Aorta (tissue), 5 donors: ENCODE measurements at places on chromosomes 2 and 18. TPM values are rescaled to one million over a fixed set of nuclear protein-coding genes. Genes with fewer than 3 reads are reported as not detected.

Gene PJVK
- 8.4 TPM for total RNA-seq

Gene ANKRD30B
- total RNA-seq, result not detected

Gene HOXD11
- not detected for total RNA-seq

Gene CTLA4
- total RNA-seq, result 1.8 TPM

Gene SCN3A
- 19.3 TPM for total RNA-seq

Gene PPM1B
- total RNA-seq, result 75.6 TPM

Gene PDE11A
- 0.78 TPM for total RNA-seq

DNA sequence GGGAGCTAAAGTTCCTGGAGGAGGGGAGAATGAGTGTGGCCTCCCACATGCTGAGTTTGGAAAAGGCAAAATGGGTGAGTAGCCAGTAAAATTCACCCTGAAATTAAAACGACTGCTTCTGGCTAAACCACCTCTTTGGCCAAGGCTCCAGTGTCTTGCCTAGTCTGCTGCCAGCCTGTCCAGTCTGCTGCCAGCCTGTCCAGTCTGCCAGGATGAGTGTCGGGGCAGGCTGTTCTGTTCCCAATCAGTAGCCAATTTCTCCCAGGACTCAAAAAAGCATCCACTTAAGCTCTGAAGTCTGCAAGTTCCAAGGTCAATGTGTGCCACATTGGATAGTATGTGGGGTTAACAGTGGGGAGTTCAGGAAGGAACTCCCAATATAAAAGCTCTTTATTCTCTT is 134.6 kb upstream of the KLHL29 start:
- H3K4me1 ChIP-seq, result peaks cover 3% of the 10 kb centered on the region
- no peak for DNase-seq
- H3K27ac ChIP-seq, result no peak overlapping the region

GRCh38 chr18:7414459-7414858 is 152.7 kb upstream of the PTPRM start:
- no peaks in the 10 kb centered on the region for H3K4me1 ChIP-seq
- no peaks in the 10 kb centered on the region for H3K36me3 ChIP-seq
- no peak overlapping the region for H3K4me3 ChIP-seq
- H3K27ac ChIP-seq, result no peak overlapping the region
- no peaks in the 10 kb centered on the region for H3K27me3 ChIP-seq
- no peak for DNase-seq

GRCh38 chr2:95165030-95165370 is 609 bp upstream of the ZNF2 start:
- no peaks in the 10 kb centered on the region for H3K27me3 ChIP-seq
- H3K4me3 ChIP-seq, result peak overlapping the region; percentile 97
- no peaks in the 10 kb centered on the region for H3K36me3 ChIP-seq
- H3K27ac ChIP-seq, result peak overlapping the region; percentile 94
- no peak for DNase-seq
- no peaks in the 10 kb centered on the region for H3K4me1 ChIP-seq

- H3K4me1 ChIP-seq, result no peaks in the 10 kb centered on the region
- DNase-seq, result no peak
- H3K27ac ChIP-seq, result no peak overlapping the region
- no peak overlapping the region for H3K4me3 ChIP-seq
Observed at GRCh38 chr18:70994116-70994515, 705.3 kb downstream of the SOCS6 start.

GRCh38 chr2:38433607-38433975 is 56.5 kb upstream of the ATL2 start:
- no peak overlapping the region for H3K27ac ChIP-seq
- no peak for DNase-seq
- H3K27me3 ChIP-seq, result no peaks in the 10 kb centered on the region
- H3K36me3 ChIP-seq, result no peaks in the 10 kb centered on the region
- peaks cover 2% of the 10 kb centered on the region for H3K4me1 ChIP-seq
- no peak overlapping the region for H3K4me3 ChIP-seq

GRCh38 chr2:53438100-53438499 is 329.5 kb upstream of the CHAC2 start:
- no peaks in the 10 kb centered on the region for H3K27me3 ChIP-seq
- no peaks in the 10 kb centered on the region for H3K4me1 ChIP-seq
- no peak overlapping the region for H3K4me3 ChIP-seq
- no peak for DNase-seq
- H3K27ac ChIP-seq, result no peak overlapping the region
- no peaks in the 10 kb centered on the region for H3K36me3 ChIP-seq

DNA sequence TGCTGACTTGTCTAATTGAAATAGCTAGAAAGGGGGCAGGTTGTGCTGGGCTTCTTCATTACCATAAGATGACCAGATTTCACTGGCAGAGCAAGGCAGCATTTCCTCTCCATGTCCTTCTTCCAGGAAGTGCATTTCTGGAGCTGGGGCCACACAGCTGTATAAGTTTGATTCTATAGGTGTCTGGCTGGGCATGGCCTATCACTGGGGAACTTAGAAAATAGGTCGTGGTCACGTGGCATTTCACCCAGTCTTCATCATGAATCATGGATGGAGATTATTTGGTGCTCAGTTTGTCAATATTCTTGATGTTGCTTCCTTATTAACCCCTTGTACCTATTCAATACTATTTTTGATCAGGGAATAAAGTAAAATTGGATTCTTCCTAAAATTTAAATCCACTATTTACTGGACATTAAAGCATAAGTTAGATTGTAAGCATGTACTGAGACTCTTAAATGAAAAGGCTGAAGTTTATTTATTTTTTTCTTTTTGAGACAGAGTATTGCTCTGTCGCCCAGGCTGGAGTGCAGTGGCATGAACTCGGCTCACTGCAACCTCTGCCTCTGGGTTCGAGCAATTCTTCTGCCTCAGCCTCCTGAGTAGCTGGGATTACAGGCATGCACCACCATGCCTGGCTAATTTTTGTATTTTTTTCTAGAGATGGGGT is 49.5 kb upstream of the TMEM87B start:
- no peaks in the 10 kb centered on the region for H3K27me3 ChIP-seq
- no peak overlapping the region for H3K4me3 ChIP-seq
- peaks cover 5% of the 10 kb centered on the region for H3K36me3 ChIP-seq
- H3K27ac ChIP-seq, result no peak overlapping the region
- no peak for DNase-seq
- no peaks in the 10 kb centered on the region for H3K4me1 ChIP-seq

GRCh38 chr2:74789271-74789670 is 44.7 kb upstream of the HK2 start:
- no peaks in the 10 kb centered on the region for H3K4me1 ChIP-seq
- H3K27me3 ChIP-seq, result no peaks in the 10 kb centered on the region
- no peak overlapping the region for H3K27ac ChIP-seq
- DNase-seq, result no peak
- no peaks in the 10 kb centered on the region for H3K36me3 ChIP-seq

GRCh38 chr2:224175538-224175937 is 136.5 kb upstream of the SERPINE2 start:
- no peak for DNase-seq
- H3K27me3 ChIP-seq, result no peaks in the 10 kb centered on the region
- no peak overlapping the region for H3K4me3 ChIP-seq

GRCh38 chr2:172614932-172615331 is 59.0 kb downstream of the PDK1 start:
- no peaks in the 10 kb centered on the region for H3K36me3 ChIP-seq
- H3K4me1 ChIP-seq, result no peaks in the 10 kb centered on the region
- H3K27ac ChIP-seq, result no peak overlapping the region
- no peaks in the 10 kb centered on the region for H3K27me3 ChIP-seq
- H3K4me3 ChIP-seq, result no peak overlapping the region

- no peak overlapping the region for H3K27ac ChIP-seq
- DNase-seq, result no peak
- H3K4me3 ChIP-seq, result no peak overlapping the region
Observed at GRCh38 chr18:28831908-28832307, 655.0 kb upstream of the CDH2 start.

GRCh38 chr2:28589746-28590463 is 94.0 kb downstream of the PLB1 start:
- no peak overlapping the region for H3K27ac ChIP-seq
- H3K36me3 ChIP-seq, result no peaks in the 10 kb centered on the region
- no peak overlapping the region for H3K4me3 ChIP-seq
- no peak for DNase-seq
- no peaks in the 10 kb centered on the region for H3K27me3 ChIP-seq

- no peak overlapping the region for H3K27ac ChIP-seq
- no peaks in the 10 kb centered on the region for H3K36me3 ChIP-seq
- H3K4me3 ChIP-seq, result no peak overlapping the region
- DNase-seq, result no peak
Observed at GRCh38 chr2:107266555-107266954, 380.6 kb upstream of the ST6GAL2 start.

- DNase-seq, result no peak
- peak overlapping the region; percentile 17 for H3K27ac ChIP-seq
- no peak overlapping the region for H3K4me3 ChIP-seq
- no peaks in the 10 kb centered on the region for H3K36me3 ChIP-seq
- H3K4me1 ChIP-seq, result no peaks in the 10 kb centered on the region
- no peaks in the 10 kb centered on the region for H3K27me3 ChIP-seq
Observed at GRCh38 chr18:3984163-3984757, 470.8 kb downstream of the DLGAP1 start.

GRCh38 chr18:78113136-78113939 is 863.7 kb downstream of the GALR1 start:
- DNase-seq, result no peak
- H3K4me3 ChIP-seq, result no peak overlapping the region
- no peaks in the 10 kb centered on the region for H3K36me3 ChIP-seq
- H3K27ac ChIP-seq, result no peak overlapping the region
- H3K4me1 ChIP-seq, result no peaks in the 10 kb centered on the region
